ENCODE measurements at places on chromosomes 7 and 10.

- no peak for DNase-seq
Observed at GRCh38 chr7:47232751-47233412, 349.0 kb downstream of the TNS3 start.

- DNase-seq: no peak
Observed at GRCh38 chr7:78175330-78176100, 376.9 kb downstream of the PHTF2 start.

DNA sequence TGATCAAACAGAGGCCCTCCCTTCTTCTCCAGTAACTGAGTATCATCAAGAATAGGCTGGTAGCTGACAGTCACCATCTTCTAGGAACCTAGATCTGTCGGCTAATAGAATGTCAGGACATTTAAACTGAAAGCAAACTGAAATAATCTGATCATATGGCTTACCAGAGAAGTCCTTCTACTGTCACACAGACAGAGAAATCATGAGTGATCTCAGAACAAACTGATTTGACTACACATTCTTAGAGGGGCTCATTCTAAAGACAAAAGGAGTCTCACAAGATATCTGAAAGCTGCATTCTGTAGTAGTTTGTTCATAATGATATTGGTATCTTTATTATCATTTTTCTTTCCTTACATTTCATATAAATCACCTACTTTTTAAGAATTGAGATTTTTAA lies 130.9 kb upstream of the ADCY1 start:
- no peak for DNase-seq

DNA sequence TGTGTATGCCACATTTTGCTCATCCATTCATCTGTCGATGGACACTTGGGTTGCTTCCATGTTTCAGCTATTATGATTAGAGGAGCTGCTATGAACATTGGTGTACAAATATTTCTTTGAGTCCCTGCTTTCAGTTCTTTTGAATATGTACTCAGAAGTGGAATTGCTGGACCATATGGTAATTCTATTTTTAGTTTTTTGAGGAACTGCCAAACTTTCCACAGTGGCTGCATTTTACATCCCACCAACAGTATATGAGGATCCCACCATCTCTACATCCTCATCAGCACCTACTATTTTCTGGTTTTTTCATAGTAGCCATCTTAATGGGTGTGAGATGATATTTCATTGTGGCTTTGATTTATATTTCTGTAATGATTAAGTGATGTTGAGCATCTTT lies 44.7 kb upstream of the ZMIZ2 start:
- no peak for DNase-seq

DNA sequence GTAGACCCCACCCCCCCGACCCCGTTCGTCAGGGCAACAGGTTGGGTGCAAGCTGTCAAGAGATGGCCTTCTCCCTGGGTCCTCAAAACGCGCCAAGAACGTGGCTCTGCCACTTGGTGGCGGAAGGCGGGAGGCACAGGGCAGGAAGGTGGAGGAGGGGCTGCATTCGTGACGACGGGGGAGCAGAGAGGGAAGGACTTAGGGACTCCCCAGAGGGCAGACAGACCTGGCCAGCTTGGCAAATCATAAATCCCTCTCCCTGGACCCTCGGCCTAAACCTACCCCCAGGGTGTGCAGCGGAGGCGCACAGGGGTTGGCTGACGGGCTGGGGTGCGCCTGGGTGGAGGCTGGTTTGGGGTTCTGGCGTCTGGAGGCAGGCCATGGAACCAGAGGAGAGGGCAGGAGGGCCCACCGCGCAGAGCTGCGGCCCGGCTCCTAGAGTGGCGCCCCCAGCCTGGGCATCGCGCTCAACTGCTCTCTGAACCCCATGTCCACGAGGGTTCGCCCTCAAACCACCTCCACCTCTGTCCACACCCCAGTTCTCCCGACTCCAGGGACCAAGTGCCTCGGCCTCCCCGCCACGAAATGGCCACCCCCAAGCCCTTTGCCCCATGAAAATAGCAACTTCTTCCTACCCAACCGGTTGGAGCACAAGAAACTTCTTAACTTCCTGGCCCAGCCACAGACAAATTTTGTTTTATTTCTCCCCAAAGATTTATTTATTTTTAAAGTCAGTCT lies 10.8 kb upstream of the GATA3 start:
- DNase-seq: no peak

- DNase-seq: peak; percentile 74
Observed at GRCh38 chr10:79293841-79294581, 53.3 kb upstream of the PPIF start.

- no peak for DNase-seq
Observed at GRCh38 chr10:79003183-79004100, 65.3 kb upstream of the ZMIZ1 start.

GRCh38 chr7:108515013-108515412 lies 10.9 kb downstream of the PNPLA8 start:
- no peak for DNase-seq
